ENCODE measurements at places on chromosomes 4 and X.

DNA sequence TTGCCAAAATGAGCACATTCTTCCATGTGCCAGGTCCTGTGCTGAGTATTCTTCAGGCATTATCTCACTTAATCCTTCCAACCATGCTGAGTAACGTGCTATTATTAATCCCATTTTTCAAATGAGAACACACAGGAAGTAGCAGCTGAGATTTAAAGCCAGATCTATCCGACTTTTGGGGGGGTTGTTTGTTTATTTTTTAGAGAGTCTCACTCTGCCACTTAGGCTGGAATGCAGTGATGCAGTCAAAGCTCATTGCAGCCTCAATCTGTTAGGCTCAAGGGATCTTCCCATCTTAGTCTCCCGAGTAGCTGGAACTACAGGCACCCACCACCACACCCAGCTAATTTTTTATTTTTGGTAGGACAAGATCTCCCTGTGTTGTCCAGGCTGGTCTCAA lies 55.5 kb upstream of the TRIM2 start:
- no peak for DNase-seq

- DNase-seq = no peak
Measured at GRCh38 chr4:156313497-156313896, 359.8 kb upstream of the CTSO start.

DNA sequence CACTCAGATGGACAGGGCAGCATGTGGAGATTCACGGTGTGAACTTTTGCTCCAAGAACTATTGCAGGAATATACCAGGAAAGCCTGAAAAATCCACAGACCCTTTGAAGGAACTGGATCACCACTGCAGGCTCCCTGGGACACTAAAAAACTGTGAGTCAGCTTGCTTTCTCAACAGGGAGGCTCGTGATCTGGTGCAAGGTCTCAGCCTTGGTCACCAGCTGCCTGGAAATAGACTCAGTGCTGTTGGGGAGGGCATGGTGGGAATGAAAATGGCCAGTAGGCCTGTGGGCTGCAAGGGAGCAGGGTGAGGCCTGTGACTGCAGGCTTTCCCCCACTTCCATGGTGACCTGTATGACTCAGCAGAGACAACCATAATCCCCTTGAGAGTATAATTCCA lies 426.4 kb upstream of the RPS6KA3 start:
- DNase-seq = no peak

DNA sequence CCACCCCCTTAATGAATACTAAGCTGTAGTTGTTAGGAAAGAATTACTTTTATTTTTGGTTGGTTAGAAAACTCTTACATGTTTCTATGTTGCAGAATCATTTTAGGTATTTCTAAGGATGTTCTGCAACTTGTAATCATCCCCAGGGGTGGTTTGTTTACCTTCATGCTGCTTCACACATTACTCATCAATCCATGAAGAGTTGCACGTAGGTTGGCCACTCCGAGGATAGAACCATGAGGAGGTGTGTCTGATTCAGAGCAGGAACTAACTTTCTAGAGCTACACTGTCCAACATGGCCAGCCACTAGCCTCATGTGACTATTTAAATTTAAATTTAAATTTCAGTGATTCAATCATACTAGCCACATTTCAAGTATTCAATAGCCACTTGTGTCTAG lies 127.2 kb upstream of the FRMPD4 start:
- DNase-seq = no peak

GRCh38 chr4:22884157-22884556 lies 191.4 kb downstream of the GBA3 start:
- no peak for DNase-seq

DNA sequence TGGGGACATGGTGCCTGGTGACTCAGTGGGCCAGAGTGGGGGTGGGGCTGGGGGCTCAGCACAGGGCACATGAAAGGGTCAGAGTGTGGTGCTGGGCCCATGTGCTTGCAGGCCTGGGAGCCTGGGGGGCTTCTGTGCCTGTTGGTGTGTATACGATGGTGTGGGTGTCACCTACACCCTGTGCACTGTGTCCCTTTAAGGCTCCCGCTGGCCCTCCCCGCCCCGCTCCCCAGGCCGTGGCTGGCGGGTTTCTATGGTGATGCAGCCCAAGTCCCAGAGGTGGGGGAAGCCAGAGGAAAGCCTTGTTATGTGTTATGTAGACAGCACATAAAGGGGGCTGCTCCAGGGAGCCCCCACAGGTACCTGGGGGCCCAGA lies 5.5 kb downstream of the L1CAM start:
- DNase-seq = no peak

- DNase-seq = no peak
Measured at GRCh38 chr4:26048950-26049349, 134.9 kb downstream of the SMIM20 start.

Measured in stimulated activated CD4-positive, alpha-beta T cell treated with anti-CD3 and anti-CD28 coated beads, Interleukin-4, amount 100 ng/mL, for 4 hours (primary cell).